ENCODE measurements at places on chromosomes 2 and 18. TPM values are rescaled to one million over a fixed set of nuclear protein-coding genes. Genes with fewer than 3 reads are reported as not detected.

ALS2 gene
- 18.5 TPM for polyA plus RNA-seq

COLEC12 gene
- 28.1 TPM for polyA plus RNA-seq

DNA sequence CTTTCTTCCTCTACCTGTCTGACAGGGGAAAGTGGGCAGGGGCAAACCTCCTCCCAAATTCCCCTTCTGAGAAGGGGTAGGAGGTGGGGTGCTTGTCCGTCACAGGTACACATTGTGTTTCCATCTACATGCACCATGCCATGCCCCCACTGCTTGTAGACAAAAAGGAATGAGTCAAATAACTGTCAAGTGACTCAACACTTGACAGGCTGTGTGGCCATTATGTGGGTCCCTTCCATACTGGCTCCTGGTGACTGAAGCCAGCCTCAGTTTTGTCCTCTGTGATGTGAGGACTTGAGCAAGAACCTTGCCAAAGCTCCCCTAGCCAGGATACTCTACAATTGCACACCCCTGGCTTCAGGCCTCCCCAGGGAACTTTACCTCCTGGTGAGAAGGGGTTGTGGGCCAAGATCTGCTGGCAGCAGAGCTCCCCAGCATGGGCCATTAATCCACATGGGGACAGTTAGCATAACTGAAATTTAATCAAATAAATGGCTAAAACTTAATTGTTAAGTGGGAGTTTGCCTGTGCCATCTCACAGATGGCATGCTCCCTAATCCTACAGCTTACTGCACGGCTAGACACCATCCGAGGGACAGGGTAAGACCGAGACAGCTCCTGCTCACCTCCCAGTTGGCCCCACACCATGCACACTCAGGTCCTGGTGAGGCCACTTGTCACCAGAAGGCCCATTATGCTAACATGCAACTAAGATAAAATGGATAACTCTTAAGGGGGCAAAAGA, 140.2 kb downstream of the BCL11A start:
- no peak for DNase-seq

LHCGR gene
- not detected for polyA plus RNA-seq

MPP4 gene
- 24.4 TPM for polyA plus RNA-seq

FABP1 gene
- not detected for polyA plus RNA-seq

GRCh38 chr2:181978351-181979150, 7.1 kb upstream of the PPP1R1C start:
- DNase-seq = no peak

CROCC2 gene
- not detected for polyA plus RNA-seq

DNA sequence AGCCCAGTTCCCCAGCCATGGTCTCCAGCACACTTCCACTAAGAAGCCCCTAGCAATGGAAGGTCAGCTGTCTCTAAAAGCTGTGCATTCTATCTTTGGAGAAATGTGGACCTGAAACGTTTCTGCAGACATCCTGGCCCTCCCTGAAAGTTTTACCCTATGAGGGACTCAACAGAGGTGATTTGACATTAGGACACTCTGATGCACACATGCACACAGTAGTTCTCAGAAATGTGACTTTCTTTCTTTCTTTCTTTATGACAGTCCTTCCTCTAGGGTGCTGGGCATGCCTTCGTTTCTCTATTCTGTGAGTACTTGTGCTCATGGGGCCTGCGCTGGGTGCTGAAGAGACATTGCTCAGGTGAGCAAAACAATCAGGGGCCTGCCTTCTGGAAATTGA, 857.3 kb downstream of the RNF144A start:
- no peak for DNase-seq

DNA sequence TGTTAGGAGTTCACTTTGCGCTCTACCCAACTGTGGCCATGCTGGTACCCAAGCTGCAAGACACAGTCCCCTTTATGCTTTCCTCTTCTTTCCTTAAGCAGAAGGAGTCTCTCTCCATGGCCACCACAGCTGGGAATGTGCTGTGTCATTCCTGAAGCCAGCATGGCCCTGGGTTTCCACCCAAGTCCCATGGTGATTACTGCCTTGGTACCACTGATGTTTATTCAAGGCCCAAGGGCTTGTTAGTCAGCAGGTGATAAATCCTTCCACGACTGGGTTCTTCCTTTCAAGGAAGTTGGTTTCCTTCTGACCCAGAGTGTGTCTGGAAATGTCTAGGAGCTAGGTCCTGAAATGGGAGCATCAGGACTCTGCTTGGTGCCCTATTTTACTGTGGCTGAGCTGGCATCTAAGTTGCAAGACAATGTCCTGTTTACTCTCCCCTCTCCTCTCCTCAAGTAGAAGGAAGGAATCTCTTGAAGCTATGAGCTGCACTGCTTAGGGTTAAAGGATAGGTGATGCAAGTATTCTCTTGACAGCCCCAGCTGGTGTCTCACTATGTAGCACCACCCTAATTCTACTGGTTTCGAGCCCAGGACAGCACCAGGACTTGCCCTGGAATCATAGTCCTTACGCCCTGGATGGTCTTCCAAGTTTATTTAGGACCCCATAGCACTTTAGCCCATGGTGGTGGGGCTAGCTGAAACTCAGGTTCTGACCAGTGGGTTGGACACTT, 18.7 kb upstream of the NUP35 start:
- no peak for DNase-seq

DNA sequence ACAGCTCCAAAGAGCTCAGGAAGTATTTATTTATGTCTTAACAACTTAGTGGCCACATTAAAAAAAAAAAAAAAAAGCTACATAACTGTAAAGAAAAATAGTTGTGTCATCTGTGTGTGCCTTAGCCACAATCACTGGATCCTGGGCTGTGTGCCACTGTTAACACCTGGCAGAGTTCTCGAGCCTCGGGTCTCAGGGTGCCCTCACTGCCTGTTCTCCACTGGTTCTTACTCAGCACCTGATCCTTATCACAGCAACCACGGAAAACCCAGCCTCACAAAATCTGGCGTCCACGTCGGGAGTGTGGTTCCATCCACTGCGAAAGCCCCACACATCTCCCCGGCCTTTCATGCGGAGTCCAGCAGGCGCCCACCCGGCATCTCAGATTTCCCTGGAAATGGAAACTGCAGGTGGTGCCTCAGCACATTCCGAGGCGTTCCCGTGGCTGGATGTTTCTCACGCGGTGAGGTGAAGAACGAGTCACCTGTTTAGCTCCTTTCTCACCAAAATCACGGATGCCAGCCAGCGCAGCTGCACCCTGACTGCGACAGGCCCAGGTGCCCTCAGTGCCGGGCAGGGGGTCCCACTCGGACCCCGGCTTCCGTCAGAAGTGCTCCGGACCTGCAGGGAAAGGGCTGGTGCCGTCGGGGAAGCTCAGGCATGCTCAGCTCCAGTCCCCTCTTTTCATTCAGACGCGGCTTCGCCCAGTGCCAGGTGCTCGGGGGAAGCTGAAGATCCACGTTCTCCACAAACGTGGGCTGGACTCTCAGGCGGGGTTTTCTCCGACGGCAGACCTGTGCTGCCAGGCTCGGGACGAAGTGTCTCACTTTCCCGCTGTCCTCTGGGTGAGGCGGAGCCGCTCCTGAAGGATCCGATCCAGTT, 198.7 kb upstream of the SALL3 start:
- DNase-seq = no peak

- no peak for DNase-seq
These were observed 50.9 kb upstream of the RGPD4 start for GRCh38 chr2:107775791-107776190.

ATG16L1 gene
- 22.2 TPM for polyA plus RNA-seq

DNA sequence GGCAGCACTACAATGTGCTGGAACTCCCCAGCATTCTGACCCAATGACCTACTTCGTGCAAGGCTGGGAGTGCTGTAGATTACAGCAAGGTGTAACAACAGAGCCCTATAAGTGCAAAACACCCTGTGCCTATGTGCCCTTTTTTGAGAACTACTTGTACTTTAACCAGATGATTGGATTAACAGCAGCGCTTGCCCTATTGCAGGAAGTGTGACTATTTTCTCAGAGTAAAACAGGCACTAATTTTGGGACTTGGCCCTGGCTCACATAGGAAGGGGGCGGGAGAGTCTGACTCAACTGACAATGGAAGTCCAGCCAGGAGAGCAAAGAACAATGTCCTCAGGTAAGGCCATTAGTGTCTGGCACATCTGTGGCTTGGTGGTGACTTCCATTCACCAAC, 35.6 kb upstream of the RNF125 start:
- no peak for DNase-seq

DNA sequence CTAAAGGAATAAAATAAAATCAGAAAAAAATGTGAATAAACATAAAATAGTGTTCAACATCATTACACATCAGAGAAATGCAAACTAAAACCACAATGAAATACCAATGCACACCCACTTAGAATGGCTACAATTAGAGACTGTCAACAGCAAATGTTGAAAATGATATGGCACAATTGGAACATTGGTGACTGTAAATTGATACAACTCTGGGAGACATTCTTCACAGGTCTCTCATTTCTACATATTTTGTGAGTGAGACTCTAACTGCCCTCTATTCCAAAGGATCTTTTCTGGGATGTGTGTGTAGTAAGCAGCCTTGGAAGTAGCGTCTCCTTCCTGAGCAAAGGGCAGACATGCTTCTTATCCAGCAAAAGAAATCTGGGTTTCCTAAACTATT, 323.0 kb downstream of the FBXO15 start:
- no peak for DNase-seq

UXS1 gene
- polyA plus RNA-seq = 55.9 TPM

GRCh38 chr18:8799001-8799400, 93.6 kb downstream of the MTCL1 start:
- DNase-seq = peak; percentile 87

- DNase-seq = peak; percentile 73
These were observed 38.7 kb downstream of the MCFD2 start for GRCh38 chr2:46876741-46877384.
